ENCODE measurements at places on chromosomes 5 and 9.

DNA sequence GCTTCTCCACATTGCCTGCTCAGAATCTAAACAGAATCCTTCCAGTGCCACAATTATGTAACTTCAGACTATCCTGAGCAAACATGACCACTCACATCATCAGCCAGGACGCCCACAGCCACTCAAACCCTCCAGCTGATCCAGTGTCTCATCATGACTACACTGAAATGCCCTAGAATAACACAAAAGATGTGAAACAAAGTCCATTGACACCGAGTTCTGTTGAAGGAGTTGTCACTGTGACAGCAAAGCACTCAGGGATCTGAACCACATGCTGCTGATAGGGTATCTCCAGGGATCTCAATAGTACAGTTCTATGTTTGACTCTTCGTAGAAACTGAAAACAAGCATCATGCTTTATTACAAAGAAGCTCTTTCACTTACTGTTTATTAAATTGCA, 150.2 kb downstream of the GABBR2 start:
- DNase-seq, result no peak

DNA sequence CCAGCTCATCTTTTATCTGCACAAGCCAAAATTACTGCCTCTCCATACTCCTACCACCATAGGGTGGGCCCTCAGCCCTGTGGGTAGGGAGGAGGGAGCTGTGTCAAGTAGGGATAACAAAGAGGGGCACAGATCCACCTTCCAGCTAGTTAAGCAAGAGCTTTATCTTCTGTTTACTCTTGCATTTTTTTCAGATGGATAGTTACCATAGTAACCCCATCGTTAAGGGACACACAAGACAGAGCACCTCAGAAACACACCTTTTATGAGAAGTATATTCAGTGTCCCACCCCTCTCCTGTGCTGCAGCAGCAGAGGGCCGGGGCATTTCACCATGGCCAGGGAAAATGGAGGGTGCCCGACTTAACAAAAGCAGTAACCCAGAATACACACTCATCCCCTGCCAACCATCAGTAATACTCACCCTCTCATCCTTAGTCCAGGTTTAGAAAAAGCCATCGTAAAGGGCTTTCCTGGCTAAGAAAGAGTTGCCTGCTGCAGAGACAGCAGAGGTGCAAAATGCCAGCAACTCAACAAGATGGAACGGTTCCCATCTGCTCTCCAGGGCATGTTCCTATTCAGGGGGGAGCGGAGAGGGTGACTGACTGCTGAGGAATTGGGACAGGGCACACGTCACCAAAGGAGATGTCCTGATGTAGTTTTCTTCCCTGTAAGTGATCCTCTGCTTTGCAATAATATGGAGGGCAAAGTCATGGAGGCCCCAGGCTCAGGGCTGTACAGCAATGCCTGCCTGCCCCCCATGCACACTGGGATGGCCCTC, 25.1 kb downstream of the MACROH2A1 start:
- DNase-seq, result no peak

DNA sequence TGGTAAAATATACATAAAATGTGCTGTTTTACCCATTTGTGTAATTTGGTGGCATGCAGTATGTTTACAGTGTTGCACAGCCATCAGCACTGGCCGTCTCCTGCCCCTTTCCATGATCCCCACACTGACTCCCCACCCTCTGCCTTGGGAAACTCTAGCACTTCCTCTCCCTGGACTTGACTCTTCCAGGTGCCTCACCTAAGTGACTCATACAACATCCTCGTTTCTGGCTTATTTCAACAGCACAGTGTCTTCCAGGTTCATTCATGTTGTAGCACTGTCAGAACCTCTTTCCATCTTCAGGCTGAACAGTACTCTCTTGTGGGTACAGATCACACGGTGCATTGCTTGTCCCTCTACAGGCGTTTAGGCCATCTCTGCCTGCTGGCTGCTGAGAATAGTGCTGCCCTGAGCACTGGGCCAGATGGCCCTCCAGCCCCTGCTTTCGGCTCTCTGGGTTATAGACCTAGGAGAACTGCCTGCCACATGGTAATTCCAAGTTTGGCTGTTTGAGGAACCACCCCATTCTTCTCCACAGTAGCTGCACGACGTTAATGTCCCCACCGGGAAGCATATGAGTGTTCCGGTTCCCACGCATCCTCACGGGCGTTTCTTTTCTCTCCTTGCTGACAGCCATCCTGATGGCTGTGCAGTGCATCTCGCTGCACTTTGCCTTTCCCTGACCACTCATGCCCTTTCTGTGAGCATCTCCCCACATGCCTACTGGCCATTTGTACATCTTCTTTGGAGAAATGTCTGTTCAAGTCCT, 211.8 kb downstream of the FANCC start:
- DNase-seq, result no peak

GRCh38 chr5:108788142-108788541, 40.4 kb downstream of the FER start:
- DNase-seq, result no peak

DNA sequence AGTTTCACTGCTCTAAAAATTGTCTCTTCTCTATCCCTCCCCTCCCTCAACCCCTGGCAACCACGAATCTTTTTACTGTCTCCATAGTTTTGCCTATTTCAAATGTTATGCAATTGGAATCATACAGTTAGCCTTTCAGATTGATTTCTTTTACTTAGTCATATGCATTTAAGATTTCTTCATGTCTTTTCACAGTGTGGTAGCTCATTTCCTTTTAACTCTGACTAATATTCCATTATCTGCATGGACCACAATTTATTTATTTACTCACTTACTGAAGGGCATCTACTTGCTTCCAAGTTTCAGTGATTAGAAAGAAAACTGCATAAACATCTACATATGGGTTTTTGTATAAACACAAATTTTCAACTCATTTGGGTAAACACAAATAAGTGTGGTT, 372.3 kb downstream of the CDH18 start:
- DNase-seq, result no peak

- DNase-seq, result no peak
Observed at GRCh38 chr5:75566710-75567309, 44.4 kb upstream of the ANKDD1B start.

- DNase-seq, result no peak
Observed at GRCh38 chr5:56345352-56345751, 112.2 kb upstream of the ANKRD55 start.

DNA sequence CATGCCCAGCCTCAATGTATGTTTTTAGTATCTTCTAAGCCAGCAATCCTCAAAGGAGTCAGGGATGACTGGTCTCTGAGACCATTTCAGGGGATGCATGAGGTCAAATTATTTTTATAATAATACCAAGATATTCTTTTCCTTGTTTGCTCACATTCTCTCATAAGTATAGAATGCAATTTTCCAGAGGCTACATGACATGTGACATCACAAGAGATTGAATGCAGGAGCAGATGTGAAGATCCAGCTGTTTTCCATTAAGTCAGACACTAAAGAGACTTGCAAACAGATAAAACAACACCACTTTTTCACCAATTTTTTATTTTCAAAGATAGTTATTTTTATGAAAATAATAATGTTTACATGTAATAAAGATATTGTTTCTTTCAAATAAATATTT, 22.0 kb upstream of the FREM1 start:
- no peak for DNase-seq

DNA sequence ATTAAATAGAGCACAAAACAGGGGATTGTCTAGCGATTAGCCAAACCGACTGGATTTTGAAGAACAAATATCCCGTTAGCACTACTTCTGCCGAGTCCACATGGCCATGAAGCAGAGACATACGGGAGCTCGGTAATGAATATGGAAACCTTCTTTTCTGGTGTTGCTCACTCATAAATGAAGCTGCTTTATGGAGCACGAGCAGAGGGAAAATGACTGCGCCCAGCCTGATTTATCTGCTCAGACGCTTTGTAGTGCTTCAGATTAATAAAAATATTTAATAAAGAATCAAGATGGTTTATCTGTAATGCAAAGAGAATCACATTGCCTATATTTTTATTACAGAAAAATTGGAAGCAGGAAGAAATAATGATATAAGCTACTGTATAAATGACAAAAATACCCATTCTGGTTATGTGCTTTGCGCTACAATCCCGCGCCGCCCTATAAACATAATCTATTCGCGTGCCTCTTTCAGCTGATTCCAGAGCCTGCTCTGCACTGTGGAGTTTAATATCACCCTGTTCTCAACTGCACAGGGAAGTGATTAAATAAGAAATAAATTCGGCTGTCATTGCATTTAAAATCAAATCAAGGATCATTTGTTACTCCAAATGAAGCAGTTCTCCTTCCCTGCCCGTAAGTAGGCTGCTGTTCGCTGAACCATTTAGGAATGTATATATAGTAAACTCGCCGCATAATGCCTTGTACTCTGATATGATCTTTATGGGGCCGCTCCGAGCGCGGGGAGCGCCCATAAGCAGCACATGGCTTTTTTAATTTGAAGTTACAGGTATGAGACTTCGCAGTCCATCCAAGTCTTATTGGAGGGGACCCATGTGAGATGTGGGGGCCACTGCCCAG, 22.3 kb upstream of the UBAC1 start:
- no peak for DNase-seq

GRCh38 chr9:128310461-128310860, 11.8 kb downstream of the TRUB2 start:
- no peak for DNase-seq

- DNase-seq, result no peak
Observed at GRCh38 chr9:71663931-71664459, 104.3 kb downstream of the CEMIP2 start.

DNA sequence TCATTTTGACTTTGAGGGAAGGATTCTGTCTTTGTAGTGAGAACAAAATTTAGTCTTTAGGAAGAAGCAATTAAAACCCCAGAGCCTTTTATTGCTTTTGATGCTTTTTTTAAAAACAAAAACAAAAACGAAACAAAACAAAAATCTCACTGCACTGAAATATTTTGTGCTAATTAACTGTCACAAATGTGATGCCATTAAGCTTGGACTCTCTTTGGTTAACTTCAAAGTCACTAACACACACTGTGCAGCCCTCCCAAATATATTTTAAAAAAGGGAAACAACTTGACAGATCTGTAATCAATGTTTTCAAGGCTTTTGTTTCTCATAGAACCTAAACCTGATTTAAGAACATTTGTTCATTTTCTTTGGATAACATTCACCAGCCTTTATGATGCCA, 290.7 kb downstream of the MAST4 start:
- no peak for DNase-seq

GRCh38 chr5:122385808-122386207, 73.8 kb downstream of the SNCAIP start:
- no peak for DNase-seq

DNA sequence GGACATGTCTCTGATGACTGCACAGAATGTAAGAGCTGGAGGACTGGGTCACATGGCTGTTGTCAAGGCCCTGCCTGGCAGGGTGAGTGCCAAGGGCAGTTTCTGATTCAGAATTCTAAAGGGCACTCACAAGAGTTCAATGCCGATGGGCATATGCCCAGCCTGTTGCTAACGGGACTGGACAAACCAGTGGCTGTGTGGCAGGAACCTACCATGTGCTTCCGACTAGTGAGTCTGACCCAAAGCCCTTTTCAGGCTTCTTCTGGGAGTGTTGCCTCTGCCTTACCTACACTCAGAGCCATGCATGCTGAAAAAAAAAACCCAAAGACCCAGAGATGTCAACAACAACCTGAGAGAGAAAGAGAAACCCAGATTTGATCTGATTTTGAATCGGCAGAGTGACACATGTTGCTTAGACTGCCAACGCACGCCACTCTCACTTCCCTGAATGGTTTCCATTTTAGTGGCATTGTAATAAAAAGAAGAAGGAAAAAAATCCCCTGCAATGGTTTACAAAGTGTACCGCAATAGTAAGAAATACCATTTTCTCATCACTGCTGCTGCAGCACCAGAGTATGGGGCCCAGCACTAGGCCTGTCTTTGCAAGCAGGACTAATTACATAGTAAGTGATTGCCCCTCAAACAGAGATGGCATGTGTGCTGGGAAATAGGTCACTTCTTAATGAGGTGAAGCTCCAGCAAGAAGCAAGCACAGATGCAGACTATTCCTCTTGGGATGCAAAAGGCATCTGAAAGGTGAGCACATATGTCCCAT, 194.3 kb downstream of the PALM2AKAP2 start:
- DNase-seq, result no peak

- peak; percentile 30 for DNase-seq
Observed at GRCh38 chr9:78821126-78821822, 524.3 kb downstream of the PSAT1 start.

DNA sequence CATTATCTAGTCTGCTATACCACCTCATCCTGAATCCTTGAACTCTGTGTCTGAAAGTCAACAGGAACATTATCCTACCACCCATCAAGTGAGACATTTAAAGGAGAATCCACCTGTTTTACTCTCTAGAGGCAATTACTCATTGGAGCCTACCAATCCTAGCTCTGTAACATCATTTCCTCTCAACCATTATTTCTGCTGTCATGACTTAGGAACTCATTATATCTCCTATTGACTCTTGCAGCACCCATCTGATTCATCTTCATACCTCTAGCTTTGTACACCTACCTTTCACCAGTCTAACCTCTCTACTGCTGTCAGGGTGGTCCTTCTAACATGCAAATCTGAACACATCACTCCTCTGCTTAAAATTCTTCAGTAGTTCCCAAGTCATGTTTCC, 481.5 kb downstream of the NFIB start:
- DNase-seq, result no peak

GRCh38 chr9:9102295-9102694, 1302.7 kb upstream of the DMAC1 start:
- no peak for DNase-seq

DNA sequence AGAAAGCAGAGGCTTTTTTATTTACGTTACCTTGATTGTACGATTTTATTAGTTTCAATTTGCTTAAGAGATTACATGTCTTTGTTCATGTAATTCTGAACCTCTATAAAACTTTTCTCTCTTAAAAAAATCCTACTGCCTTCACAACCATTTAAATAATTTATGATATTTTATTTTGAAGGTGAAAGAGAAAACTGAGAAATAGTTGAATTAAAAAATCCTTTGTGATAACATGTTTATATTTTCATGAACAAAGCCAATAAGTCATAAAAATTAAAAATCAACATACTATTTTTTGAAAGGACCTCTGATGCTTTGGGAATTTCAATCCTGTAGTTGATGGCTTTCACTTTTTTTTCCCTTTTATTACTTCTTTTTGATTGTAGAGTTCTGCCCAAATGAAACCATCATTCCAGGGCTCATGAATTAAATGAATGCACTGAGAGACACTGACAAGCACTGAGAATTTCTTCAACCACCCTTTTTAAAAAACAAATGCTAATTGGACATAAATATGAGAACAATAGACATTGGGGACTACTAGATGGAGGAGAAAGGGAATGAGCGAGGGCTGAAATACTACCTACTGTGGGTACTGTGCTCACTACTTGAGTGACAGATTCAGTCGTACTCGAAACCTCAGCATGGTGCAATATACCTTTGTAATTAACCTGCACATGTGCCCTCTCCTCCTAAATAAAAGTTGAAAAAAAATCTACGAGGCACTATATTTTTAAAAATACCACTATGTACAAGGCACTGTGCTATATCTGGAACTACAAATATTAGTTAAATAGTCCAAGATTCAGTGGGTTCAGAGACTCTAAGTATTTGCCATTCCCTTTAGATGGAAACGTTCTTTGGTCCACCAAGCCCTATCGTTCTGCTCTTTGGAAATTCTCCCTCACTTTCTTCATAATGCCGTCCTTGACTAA, 5.9 kb downstream of the CDKN2A start:
- peak; percentile 27 for DNase-seq

GRCh38 chr5:133950821-133951612, 17.4 kb downstream of the C5orf15 start:
- DNase-seq, result no peak

Measured in NCI-H774 (cell line).